ENCODE measurements at places on chromosomes 2 and 18. TPM values are rescaled to one million over a fixed set of nuclear protein-coding genes. Genes with fewer than 3 reads are reported as not detected.

Gene GATA6
- total RNA-seq: 0.96 TPM

Gene KIAA2012
- not detected for total RNA-seq

- H3K27ac ChIP-seq: no peak overlapping the region
- peaks cover 48% of the 10 kb centered on the region for H3K36me3 ChIP-seq
- no peaks in the 10 kb centered on the region for H3K4me1 ChIP-seq
- no peak for DNase-seq
- H3K4me3 ChIP-seq: no peak overlapping the region
Observed at GRCh38 chr2:190929919-190930318, 49.3 kb downstream of the GLS start.

- DNase-seq: no peak
- H3K4me1 ChIP-seq: no peaks in the 10 kb centered on the region
- no peak overlapping the region for H3K27ac ChIP-seq
- no peaks in the 10 kb centered on the region for H3K36me3 ChIP-seq
Observed at GRCh38 chr2:109549016-109549590, 64.7 kb downstream of the SEPTIN10 start.

- H3K4me1 ChIP-seq: no peaks in the 10 kb centered on the region
- no peak for DNase-seq
- H3K27ac ChIP-seq: no peak overlapping the region
- no peaks in the 10 kb centered on the region for H3K27me3 ChIP-seq
Observed at GRCh38 chr18:22683786-22684185, 249.3 kb upstream of the RBBP8 start.

Gene C2orf78
- total RNA-seq: not detected

- DNase-seq: no peak
- no peaks in the 10 kb centered on the region for H3K4me1 ChIP-seq
- H3K27ac ChIP-seq: no peak overlapping the region
- no peaks in the 10 kb centered on the region for H3K27me3 ChIP-seq
- no peaks in the 10 kb centered on the region for H3K36me3 ChIP-seq
Observed at GRCh38 chr2:16026816-16027501, 86.6 kb downstream of the MYCN start.

DNA sequence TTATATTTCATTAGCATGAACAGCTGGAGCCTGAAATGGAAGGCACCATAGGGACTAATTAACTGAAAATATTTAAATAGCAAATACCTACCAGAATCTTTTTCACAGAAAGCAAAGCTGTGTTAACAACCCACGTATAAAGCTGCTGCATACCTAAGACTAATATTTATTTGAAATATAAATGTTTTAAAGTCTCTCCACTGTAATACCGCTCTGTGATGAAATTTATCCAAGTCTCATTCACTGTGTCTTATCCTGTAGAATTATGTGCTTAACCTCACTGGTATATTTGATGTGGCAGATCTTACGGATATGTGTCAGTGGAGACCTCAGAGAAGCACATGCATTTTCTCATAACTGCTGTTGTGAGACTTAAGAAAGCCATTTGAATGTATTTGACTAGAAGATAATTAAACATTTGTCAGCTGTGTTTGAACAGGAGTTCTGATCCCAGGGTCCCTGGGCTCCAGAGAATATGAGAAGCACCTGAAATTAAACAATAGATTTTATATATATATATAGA is 373.3 kb downstream of the ZNF804A start:
- no peaks in the 10 kb centered on the region for H3K36me3 ChIP-seq
- H3K27ac ChIP-seq: no peak overlapping the region
- H3K27me3 ChIP-seq: no peaks in the 10 kb centered on the region
- H3K4me3 ChIP-seq: no peak overlapping the region
- H3K4me1 ChIP-seq: no peaks in the 10 kb centered on the region

GRCh38 chr2:128372621-128373341 is 54.1 kb upstream of the HS6ST1 start:
- H3K27ac ChIP-seq: no peak overlapping the region
- no peaks in the 10 kb centered on the region for H3K36me3 ChIP-seq
- no peak for DNase-seq
- H3K4me1 ChIP-seq: peaks cover 2% of the 10 kb centered on the region

- DNase-seq: no peak
- no peak overlapping the region for H3K4me3 ChIP-seq
- no peaks in the 10 kb centered on the region for H3K36me3 ChIP-seq
- H3K27ac ChIP-seq: no peak overlapping the region
Observed at GRCh38 chr2:229237270-229237669, 33.8 kb downstream of the PID1 start.

DNA sequence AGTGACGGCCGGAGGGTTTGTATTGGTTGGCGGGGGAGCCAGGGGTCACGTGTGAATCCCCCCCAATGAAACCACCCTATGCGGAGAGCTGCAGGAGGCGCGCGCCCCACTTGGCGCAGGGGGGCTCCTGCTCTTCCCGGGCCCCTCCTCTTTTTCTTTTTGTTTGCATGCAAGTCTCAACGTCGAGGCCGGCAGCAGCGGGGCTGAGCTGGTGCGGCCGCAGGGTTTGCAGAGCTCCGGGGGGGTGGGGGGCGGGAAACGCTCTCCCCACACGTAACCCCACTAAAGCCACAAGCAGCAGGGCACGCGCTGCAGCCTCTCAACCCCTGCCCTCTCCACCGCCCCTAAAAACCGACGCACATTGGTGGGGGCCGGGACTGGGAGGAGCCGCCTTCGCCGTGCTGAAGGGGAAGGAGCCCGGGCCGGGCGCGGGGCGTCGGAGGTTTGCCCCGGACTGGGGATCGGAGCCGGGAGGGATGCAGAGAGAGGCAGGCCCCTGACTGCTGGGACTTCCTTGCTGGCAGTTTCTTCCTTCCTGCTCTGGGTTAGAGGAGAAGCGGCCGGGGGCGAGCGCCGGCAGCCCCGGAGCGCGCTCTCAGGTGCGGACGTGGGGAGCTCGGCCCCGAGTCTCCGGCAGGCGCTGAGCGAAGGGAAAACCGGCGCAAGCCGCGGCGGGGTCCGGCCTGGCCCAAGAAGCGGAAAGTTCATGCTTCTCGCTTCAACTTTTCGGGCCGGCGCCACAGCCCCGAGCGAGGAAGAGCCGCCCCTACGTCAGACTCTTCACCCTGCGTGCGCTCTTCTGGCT is 864 bp downstream of the LBH start:
- DNase-seq: peak; percentile 82
- H3K36me3 ChIP-seq: peaks cover 27% of the 10 kb centered on the region
- peak overlapping the region; percentile 92 for H3K4me3 ChIP-seq
- H3K27me3 ChIP-seq: no peaks in the 10 kb centered on the region
- H3K4me1 ChIP-seq: peaks cover 23% of the 10 kb centered on the region
- H3K27ac ChIP-seq: peak overlapping the region; percentile 90

Gene LYG1
- total RNA-seq: 3.3 TPM

DNA sequence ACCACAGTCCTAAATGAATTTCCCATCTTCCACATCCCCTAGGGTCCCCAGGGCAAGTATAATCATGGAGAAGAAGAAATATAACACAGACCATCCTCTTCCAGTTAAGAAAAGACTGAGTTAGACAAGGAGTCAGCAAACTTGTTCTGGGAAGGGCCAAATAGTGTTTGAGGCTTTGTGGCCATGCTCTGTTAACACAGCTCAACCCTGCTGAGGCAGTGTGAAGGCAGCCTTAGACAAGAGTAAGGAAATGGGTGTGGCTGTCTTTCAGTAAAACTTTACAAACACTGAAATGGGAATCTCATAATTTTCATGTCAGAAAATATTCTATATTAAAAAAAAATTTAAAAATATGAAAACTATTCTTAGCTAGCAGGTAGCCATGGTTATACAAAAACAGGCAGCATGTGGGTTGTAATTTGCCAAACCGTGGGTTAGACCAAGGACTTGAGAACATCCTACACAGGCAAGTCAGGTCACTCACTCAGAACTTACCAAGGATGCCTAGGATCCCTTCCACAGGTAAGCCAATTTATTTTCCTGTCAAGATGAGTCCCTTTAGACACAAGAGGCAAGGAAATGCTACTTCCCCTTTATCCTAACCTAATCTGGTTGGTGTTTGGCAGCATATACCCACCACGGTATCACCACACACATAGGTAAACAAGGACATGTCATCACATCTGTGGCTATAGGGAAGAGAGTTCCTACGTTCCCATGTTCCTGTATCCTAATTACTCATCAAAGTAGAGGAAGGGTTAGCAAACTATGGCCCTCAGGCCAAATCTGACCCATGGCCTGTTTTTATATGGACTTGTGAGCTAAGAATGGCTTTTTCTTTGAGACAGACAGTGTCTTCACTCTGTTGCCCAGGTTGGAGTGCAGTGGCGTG is 31.9 kb downstream of the C2orf74 start:
- H3K36me3 ChIP-seq: peaks cover 33% of the 10 kb centered on the region
- no peaks in the 10 kb centered on the region for H3K27me3 ChIP-seq
- H3K4me1 ChIP-seq: no peaks in the 10 kb centered on the region
- DNase-seq: no peak
- H3K27ac ChIP-seq: peak overlapping the region; percentile 63

DNA sequence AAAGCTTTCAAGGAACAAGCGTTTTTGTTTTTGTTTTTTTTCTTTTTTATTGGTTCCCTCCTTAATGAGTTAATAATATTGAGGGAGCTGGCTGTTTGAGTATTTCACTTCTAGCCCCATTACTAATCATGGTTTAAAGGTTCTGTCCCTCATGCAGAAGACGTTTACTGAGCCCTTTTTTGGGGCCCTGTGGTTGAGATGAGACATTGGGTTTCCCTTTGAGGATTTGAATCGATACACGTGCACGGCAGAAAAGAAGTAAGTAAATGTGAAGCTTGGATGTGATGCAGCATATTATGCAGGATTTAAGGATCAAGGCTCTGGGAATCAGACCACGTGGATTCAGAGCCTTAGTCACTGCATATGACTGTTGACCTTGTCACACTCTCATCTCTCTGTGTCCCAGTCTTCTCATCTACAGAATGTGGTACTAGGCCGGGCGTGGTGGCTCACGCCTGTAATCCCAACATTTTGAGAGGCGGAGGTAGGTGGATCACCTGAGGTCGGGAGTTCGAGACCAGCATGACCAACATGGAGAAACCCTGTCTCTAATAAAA is 1.0 kb upstream of the CHST10 start:
- DNase-seq: no peak
- H3K4me1 ChIP-seq: peaks cover 13% of the 10 kb centered on the region
- no peaks in the 10 kb centered on the region for H3K36me3 ChIP-seq
- H3K4me3 ChIP-seq: no peak overlapping the region
